CD14-positive monocyte (primary cell): ENCODE measurements at places on chromosomes 3 and 15.

DNA sequence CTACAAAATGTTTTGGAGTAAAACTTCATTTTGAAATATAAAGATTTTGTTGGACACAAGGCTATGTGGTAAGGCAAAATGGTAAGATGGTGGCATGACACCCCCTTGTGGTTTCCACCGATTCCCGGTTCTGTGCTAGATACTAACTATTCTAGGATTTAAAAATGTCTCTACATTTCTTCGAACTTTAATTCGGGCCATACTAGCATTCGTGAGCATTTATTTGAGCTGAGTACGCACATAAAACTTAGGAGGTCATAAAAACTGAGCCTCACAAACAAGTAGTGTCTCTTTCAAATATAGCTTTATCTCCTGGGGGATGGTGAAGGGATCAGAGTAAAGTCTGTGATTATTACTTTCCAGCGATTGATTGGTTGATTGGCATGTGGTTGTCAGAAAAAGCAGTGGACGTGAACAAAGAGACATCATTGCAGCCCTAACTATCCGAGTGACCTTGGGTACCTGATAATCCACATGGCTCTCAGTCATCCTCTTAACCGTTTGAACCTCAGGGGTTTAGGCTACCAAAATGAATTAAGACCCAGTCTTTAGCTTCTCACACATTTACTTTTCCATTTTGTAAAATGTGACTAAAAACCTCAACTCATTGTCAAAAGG lies 1.1 kb upstream of the ZNF639 start:
- H3K36me3 ChIP-seq, result no peaks in the 10 kb centered on the region
- peaks cover 18% of the 10 kb centered on the region for H3K4me1 ChIP-seq
- H3K27me3 ChIP-seq, result no peaks in the 10 kb centered on the region

DNA sequence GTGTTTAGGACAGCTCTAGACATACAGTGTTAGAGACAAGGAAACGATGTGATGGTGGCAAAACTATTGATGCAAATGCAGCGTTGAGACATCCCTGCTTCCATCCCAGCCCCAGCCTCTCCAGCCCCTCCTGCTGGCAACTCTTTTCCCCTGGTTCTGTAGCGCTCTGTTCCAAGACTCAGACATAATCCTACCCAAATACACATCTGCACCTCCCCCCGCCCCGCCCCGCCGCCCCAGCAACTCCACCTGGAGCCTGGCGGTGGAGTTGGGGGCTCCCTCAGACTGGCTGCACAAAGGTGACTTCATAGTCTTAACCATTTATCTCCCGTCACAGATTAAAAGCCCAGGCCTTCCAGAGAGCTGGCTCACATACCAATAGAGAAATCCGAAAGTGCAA lies 7.2 kb upstream of the SEC22A start:
- no peak overlapping the region for H3K27ac ChIP-seq
- H3K4me3 ChIP-seq, result no peak overlapping the region
- H3K27me3 ChIP-seq, result no peaks in the 10 kb centered on the region
- DNase-seq, result no peak
- no peaks in the 10 kb centered on the region for H3K36me3 ChIP-seq

GRCh38 chr15:79002581-79002980 lies 57.7 kb upstream of the CTSH start:
- no peaks in the 10 kb centered on the region for H3K36me3 ChIP-seq
- no peaks in the 10 kb centered on the region for H3K27me3 ChIP-seq
- H3K4me1 ChIP-seq, result peaks cover 44% of the 10 kb centered on the region
- H3K27ac ChIP-seq, result no peak overlapping the region
- no peak overlapping the region for H3K4me3 ChIP-seq

GRCh38 chr15:75125935-75126334 lies 75.7 kb upstream of the C15orf39 start:
- H3K27me3 ChIP-seq, result no peaks in the 10 kb centered on the region
- H3K27ac ChIP-seq, result peak overlapping the region; percentile 84
- H3K36me3 ChIP-seq, result no peaks in the 10 kb centered on the region

GRCh38 chr3:185728630-185729336 lies 96.1 kb downstream of the IGF2BP2 start:
- H3K4me1 ChIP-seq, result peaks cover 44% of the 10 kb centered on the region
- H3K27ac ChIP-seq, result peak overlapping the region; percentile 77
- H3K36me3 ChIP-seq, result no peaks in the 10 kb centered on the region
- no peak overlapping the region for H3K4me3 ChIP-seq
- no peak for DNase-seq

DNA sequence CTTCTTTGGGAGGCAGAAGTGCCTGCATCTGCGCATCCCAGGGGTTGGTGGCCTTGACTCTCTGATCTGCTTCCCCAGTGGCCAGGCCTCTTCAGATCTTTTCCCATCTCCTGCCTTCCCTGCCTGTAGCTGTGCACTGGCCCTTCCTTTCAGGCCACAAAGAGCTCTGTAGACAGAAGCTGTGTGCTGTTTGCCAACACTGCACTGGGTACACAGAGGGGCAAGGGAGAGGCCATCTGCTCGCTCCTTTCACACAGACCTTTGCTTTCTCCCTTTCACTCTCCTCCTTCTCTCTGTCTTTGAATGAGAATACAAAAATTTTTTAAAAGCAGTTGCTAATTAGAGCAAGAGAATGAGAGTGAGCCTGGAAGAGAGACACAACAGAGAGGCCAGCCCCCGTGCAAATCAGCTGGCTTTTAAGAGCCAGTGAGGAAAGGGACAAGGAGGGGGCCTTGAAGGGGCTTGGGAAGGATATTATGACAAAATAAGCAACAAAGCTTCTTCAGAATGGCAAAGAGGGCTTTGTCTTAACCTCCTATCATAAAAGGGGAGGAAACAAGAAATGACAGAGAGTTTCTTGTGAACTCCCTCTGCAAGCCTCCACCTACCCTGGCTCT lies 170.9 kb downstream of the EPHB1 start:
- no peaks in the 10 kb centered on the region for H3K4me1 ChIP-seq
- H3K36me3 ChIP-seq, result no peaks in the 10 kb centered on the region
- H3K27ac ChIP-seq, result no peak overlapping the region
- no peaks in the 10 kb centered on the region for H3K27me3 ChIP-seq
- DNase-seq, result no peak

DNA sequence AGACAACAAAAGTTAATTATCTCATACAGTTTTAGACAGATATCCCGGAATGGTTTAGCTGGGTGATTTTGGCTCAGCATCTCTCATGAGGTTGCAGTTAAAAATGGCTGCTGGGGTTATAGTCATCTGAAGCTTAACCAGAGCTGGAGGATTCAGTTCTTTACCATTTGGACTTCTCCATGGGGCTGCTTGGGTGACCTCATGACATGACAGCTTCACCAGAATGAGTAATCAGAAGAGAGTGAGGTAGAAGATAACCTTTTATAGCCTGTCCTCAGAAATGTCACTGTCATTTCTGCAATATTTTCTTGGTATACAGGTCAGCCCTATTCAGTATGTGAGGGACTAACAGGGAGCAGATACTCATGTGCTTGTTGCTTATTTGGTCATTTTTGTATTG lies 30.9 kb downstream of the TFG start:
- H3K27ac ChIP-seq, result no peak overlapping the region
- DNase-seq, result no peak
- no peak overlapping the region for H3K4me3 ChIP-seq
- peaks cover 99% of the 10 kb centered on the region for H3K36me3 ChIP-seq

GRCh38 chr3:24258727-24259600 lies 235.7 kb downstream of the THRB start:
- H3K27ac ChIP-seq, result no peak overlapping the region
- no peaks in the 10 kb centered on the region for H3K27me3 ChIP-seq
- H3K36me3 ChIP-seq, result no peaks in the 10 kb centered on the region
- H3K4me1 ChIP-seq, result no peaks in the 10 kb centered on the region
- no peak for DNase-seq
- no peak overlapping the region for H3K4me3 ChIP-seq

- no peak overlapping the region for H3K27ac ChIP-seq
- no peaks in the 10 kb centered on the region for H3K27me3 ChIP-seq
- no peaks in the 10 kb centered on the region for H3K36me3 ChIP-seq
Measured at GRCh38 chr15:65923264-65923663, 54.0 kb downstream of the RAB11A start.

DNA sequence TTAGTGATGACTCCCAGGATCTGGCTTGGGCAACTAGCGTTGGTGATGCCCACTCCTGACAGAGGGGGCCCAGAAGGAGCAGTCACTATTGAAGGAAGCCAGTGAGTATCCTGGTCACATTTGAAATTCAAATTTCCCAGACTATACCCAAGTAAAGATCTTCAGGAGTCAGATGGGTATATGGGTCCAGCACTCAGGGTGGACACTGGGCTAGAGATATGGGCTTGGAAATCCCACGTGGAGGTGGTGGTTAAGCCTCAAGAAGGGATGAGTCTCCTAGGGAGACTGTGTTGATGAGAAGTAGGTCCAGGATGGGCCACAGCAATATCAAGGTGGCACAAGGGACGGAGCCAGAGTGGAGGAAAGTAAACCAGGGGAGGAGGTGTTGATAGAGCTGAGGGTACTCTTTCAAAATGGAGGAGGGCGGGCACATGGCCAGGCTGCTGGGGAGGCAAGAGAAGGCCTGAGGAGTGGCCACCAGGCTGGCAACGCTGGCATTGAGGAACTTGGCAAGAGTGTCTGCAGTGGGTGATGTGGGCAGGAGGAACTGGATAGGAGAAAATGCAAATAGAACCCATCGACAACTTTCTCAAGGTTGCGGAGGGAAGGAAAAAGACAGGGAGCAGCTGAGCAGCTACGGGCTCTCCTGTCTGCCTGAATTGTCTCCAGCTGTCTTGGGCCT lies 3.7 kb upstream of the SLCO2A1 start:
- H3K27ac ChIP-seq, result no peak overlapping the region
- peaks cover 26% of the 10 kb centered on the region for H3K27me3 ChIP-seq
- DNase-seq, result no peak
- H3K36me3 ChIP-seq, result no peaks in the 10 kb centered on the region
- no peaks in the 10 kb centered on the region for H3K4me1 ChIP-seq
- H3K4me3 ChIP-seq, result no peak overlapping the region

- H3K4me1 ChIP-seq, result peaks cover 50% of the 10 kb centered on the region
- no peak overlapping the region for H3K4me3 ChIP-seq
- H3K27me3 ChIP-seq, result peaks cover 3% of the 10 kb centered on the region
- DNase-seq, result no peak
Measured at GRCh38 chr3:126259411-126260391, 79.3 kb upstream of the ALDH1L1 start.

DNA sequence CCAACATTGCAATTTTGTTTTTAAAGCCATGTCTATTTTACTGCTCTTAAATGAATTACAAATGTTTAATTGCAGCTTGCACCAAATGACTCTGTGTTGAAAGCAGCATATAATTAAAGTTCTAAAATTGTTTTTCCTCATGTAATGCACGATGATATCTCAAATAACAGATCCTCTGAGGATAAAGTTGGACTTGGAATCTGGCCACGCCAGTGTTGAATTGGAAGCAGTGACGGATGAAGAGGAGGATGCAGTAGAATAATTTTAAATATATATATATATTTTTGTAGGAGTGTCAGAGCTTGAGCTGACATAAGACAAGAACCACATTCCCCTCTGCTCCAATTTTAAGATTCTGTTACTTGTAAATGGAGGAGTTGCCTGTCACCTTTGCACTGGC lies 406.6 kb upstream of the DPPA4 start:
- no peaks in the 10 kb centered on the region for H3K4me1 ChIP-seq
- no peaks in the 10 kb centered on the region for H3K27me3 ChIP-seq
- no peak overlapping the region for H3K27ac ChIP-seq

DNA sequence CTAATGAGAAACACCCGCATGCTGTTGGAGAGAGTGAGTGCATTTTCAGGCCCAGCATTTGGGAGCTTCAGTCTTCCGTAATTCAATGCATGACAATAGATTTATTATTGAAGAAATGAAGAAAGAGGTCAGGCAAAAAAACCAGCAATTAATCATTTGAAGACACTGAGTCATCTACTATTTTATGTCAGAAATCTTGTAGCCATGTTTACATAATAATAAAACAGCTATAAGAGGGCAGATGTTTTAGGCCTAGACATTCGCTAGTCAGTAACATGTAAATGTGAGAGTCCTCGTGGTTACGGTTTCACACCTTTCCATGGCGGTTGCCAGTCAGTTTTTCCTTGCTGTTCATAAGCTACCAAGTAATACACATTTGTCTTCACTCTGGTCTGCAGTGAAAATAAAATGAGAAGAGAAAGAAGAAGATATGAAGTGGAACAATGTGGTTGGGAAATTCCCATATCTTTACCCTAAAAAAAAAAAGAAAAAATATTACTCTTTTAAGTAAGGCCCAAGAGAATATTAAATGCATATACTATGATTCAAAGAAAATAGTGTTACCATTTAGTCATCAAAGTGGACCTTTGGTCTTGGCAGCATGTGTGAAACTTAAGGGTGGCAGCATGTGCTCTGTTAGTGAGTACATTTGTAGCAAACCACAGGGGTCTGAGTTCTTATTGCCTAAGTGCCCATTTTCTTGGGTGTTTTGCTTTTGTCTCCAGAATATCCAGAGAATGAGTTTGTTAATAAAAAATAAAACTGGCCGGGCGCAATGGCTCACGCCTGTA lies 140.5 kb upstream of the TBL1XR1 start:
- H3K36me3 ChIP-seq, result no peaks in the 10 kb centered on the region
- H3K4me1 ChIP-seq, result peaks cover 74% of the 10 kb centered on the region
- DNase-seq, result peak; percentile 72
- H3K27me3 ChIP-seq, result no peaks in the 10 kb centered on the region

GRCh38 chr3:15086699-15087098 lies 12.2 kb downstream of the RBSN start:
- H3K4me3 ChIP-seq, result no peak overlapping the region
- DNase-seq, result no peak
- H3K36me3 ChIP-seq, result peaks cover 88% of the 10 kb centered on the region
- peaks cover 3% of the 10 kb centered on the region for H3K4me1 ChIP-seq

- H3K4me1 ChIP-seq, result no peaks in the 10 kb centered on the region
- DNase-seq, result no peak
- H3K4me3 ChIP-seq, result no peak overlapping the region
- H3K27me3 ChIP-seq, result no peaks in the 10 kb centered on the region
- H3K36me3 ChIP-seq, result no peaks in the 10 kb centered on the region
Measured at GRCh38 chr15:32873284-32874114, 155.7 kb downstream of the GREM1 start.

- H3K4me1 ChIP-seq, result no peaks in the 10 kb centered on the region
- no peaks in the 10 kb centered on the region for H3K36me3 ChIP-seq
- no peak overlapping the region for H3K27ac ChIP-seq
- DNase-seq, result no peak
- H3K4me3 ChIP-seq, result no peak overlapping the region
Measured at GRCh38 chr3:135538123-135538522, 427.4 kb upstream of the PPP2R3A start.

DNA sequence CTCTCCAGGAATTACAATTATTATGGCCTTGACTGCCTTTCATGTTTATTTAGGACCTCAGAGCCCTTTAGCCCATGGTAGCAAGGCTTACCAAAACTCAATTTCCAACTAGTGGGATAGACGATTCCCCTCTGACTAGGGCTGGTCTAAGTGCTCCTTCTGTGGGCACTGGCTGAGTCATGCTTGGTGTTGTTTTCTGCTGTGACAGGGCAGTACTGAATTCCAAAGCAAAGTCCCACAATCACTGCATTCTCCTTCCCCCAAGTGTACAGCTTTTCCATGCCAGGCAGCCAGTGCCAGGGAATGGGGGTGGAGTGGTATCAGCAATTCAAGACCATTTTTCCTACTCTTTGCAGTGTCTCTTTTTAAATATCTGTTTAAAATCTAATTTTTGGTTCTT lies 509.0 kb upstream of the NECTIN3 start:
- no peaks in the 10 kb centered on the region for H3K4me1 ChIP-seq
- no peak overlapping the region for H3K27ac ChIP-seq
- no peak overlapping the region for H3K4me3 ChIP-seq
- no peak for DNase-seq
- H3K27me3 ChIP-seq, result no peaks in the 10 kb centered on the region

- H3K4me3 ChIP-seq, result no peak overlapping the region
- H3K36me3 ChIP-seq, result no peaks in the 10 kb centered on the region
- no peaks in the 10 kb centered on the region for H3K27me3 ChIP-seq
- no peak for DNase-seq
Measured at GRCh38 chr3:15820911-15821310, 23.1 kb upstream of the ANKRD28 start.
